ENCODE measurements at places on chromosomes 5 and 9.
A peak's percentile ranks its signal among the peaks of the same experiment; 100 is the strongest.

DNA sequence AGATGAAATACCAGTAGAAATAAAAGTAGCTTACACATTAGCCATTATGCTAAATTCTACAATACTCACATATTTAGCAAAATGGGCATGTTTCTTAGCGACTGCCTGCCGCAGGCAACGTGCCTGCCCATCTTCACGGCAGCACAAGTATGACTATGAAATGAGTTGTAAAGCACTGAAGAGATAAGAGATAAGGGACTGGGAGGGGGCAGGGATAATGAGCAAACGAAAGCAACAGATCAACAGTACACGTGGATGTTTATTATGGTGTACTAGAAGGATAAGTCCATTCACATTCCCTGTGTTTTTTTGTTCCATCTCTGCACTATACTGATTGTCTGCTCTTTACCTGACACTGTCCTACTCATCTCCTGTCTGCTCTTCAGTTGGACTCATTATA is 44.1 kb upstream of the KCNN2 start:
- H3K27ac ChIP-seq: no peak overlapping the region
- H3K4me3 ChIP-seq: no peak overlapping the region
- H3K36me3 ChIP-seq: no peaks in the 10 kb centered on the region
- peaks cover 49% of the 10 kb centered on the region for H3K27me3 ChIP-seq
- no peaks in the 10 kb centered on the region for H3K4me1 ChIP-seq
- no peak for DNase-seq

DNA sequence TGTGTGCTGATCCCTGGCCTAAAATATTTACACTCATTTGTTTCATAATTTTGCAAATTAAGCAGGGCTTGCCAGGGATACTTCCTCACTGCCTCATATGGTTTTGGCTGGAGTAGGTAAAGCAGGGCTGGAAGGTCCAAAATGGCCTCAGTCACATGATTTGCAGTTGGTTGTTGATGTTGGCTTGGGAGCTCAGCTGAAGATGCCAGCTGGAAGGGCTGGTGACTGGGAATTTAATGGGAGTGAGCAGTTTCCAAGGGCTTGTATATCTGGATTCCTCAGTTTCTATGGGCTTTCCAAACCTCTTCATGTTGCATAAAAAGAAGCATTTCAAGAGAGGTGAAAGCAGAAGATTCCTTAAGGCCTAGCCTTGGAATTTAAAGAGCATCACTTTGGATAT is 729.3 kb downstream of the CDH18 start:
- no peak for DNase-seq
- H3K4me3 ChIP-seq: no peak overlapping the region
- H3K4me1 ChIP-seq: peaks cover under 1% of the 10 kb centered on the region
- no peaks in the 10 kb centered on the region for H3K27me3 ChIP-seq
- no peak overlapping the region for H3K27ac ChIP-seq
- H3K36me3 ChIP-seq: no peaks in the 10 kb centered on the region

DNA sequence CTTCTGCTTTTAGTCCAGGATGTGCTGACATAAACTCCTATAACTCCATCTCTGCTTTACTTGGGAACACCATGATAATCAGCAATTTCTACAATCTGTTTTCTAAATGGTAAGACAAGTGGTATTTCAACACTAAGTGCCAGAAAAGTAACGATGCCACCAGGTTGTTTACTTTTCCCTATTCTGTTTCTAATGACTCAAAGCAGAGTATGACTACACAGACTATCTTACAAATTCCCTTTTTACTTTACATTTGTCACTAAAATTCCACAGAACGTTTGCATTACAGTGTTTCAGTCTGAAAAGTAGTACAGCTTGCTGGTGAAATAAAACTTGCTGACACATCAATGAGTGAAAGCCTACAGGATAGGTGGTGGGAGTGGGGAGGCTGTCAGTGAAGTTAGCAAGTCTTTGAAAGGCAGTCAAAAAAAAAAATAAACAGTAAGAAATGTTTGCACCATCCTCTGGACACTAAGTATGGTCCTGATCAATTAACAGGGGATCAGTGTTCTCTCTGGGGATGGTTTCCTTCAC is 186.5 kb downstream of the LURAP1L start:
- H3K36me3 ChIP-seq: no peaks in the 10 kb centered on the region
- peak overlapping the region; percentile 29 for H3K27ac ChIP-seq

DNA sequence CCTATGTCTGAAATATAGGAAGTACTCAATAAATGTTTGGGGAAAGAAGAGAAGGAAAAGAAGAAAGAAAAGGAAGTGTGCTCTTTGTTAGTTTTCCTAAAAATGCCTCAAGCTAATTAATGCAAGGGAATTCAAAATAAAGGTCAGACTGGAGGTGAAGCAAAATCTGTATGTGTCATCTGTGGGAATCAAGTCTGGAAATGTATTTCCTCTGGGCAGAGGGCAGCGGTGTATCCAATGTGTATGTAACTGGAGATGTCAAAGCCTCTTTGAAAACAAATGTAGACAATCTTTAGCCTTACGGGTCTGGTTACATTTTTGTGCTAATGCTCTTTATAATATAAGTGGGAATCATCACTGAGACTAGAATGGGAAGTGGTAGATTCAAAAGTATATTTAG is 471.4 kb downstream of the MAN2A1 start:
- H3K36me3 ChIP-seq: no peaks in the 10 kb centered on the region
- no peaks in the 10 kb centered on the region for H3K27me3 ChIP-seq
- peak; percentile 38 for DNase-seq
- H3K4me3 ChIP-seq: no peak overlapping the region
- H3K4me1 ChIP-seq: peaks cover 13% of the 10 kb centered on the region

DNA sequence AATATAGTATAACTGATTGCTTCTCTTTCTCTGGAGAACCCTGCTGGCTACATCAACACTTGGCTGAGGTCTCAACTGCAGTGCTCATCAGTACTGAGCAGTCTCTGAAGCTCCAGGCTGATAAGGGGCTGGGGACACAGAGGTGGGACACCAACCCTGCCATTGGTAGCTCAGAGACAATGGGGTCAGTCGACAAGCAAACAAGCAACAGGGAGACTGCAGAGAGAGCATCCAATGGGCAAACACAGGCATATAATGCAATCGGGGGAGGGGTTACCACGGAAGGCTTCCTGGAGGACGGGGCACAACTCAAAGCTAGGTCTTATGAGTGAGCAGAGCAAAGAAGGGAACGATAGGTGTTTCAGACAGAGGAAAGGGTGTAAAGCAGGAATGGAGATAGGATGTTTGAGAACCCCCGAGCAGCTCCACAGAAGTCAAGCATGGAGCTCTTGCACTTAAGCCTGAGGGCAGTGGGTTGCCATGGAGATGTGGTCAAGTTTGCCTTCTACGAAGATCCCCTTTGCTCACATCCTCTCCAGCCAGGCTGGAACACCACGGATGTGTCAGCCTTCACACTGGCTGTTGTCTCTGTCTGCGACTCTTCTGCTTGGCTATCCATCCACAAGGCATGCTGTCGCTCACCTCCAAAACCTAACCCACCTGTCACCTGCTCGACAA is 21.5 kb upstream of the AKNA start:
- H3K36me3 ChIP-seq: peaks cover 7% of the 10 kb centered on the region
- peak; percentile 24 for DNase-seq
- H3K27ac ChIP-seq: no peak overlapping the region
- no peaks in the 10 kb centered on the region for H3K27me3 ChIP-seq
- peaks cover 11% of the 10 kb centered on the region for H3K4me1 ChIP-seq
- no peak overlapping the region for H3K4me3 ChIP-seq

GRCh38 chr9:124770359-124771020 is 621 bp downstream of the NR6A1 start:
- H3K27me3 ChIP-seq: no peaks in the 10 kb centered on the region
- H3K4me3 ChIP-seq: peak overlapping the region; percentile 99
- H3K4me1 ChIP-seq: peaks cover 25% of the 10 kb centered on the region
- no peaks in the 10 kb centered on the region for H3K36me3 ChIP-seq
- peak overlapping the region; percentile 51 for H3K27ac ChIP-seq

- no peak overlapping the region for H3K4me3 ChIP-seq
- DNase-seq: no peak
- H3K27ac ChIP-seq: no peak overlapping the region
- peaks cover 8% of the 10 kb centered on the region for H3K4me1 ChIP-seq
Measured at GRCh38 chr9:130425741-130426466, 18.9 kb upstream of the ASS1 start.

DNA sequence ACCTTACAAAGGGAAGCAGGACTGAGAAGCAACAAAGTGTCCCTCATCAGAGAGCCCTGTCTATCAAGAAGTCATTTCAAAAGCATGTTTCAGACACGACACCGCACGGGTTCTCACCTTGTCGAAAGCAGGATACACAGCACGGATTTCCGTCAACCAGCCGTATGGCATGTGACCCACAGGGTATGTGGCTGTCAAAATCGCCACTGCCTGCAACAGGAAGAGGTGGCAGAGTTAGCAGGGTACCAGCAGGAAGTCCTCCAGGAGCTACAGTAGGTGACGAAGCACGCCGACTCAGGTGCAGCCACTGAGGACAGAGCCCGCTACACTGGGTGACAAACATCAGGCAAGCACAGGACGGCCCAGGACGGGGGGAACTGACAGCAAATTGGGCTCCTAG is 81.2 kb downstream of the OTULIN start:
- H3K4me1 ChIP-seq: peaks cover 19% of the 10 kb centered on the region
- no peaks in the 10 kb centered on the region for H3K27me3 ChIP-seq
- H3K36me3 ChIP-seq: peaks cover 44% of the 10 kb centered on the region
- no peak for DNase-seq
- H3K27ac ChIP-seq: no peak overlapping the region

GRCh38 chr5:137264041-137264440 is 235.1 kb downstream of the SPOCK1 start:
- no peaks in the 10 kb centered on the region for H3K4me1 ChIP-seq
- H3K36me3 ChIP-seq: peaks cover 1% of the 10 kb centered on the region
- H3K27ac ChIP-seq: no peak overlapping the region
- no peak for DNase-seq

- H3K4me3 ChIP-seq: no peak overlapping the region
- DNase-seq: no peak
- peaks cover 4% of the 10 kb centered on the region for H3K4me1 ChIP-seq
- no peak overlapping the region for H3K27ac ChIP-seq
- H3K36me3 ChIP-seq: no peaks in the 10 kb centered on the region
- no peaks in the 10 kb centered on the region for H3K27me3 ChIP-seq
Measured at GRCh38 chr9:126336736-126337325, 10.2 kb downstream of the MVB12B start.

- no peak overlapping the region for H3K4me3 ChIP-seq
- H3K27ac ChIP-seq: no peak overlapping the region
- no peaks in the 10 kb centered on the region for H3K36me3 ChIP-seq
- peaks cover 6% of the 10 kb centered on the region for H3K4me1 ChIP-seq
Measured at GRCh38 chr9:100413839-100414420, 13.0 kb upstream of the MSANTD3 start.

DNA sequence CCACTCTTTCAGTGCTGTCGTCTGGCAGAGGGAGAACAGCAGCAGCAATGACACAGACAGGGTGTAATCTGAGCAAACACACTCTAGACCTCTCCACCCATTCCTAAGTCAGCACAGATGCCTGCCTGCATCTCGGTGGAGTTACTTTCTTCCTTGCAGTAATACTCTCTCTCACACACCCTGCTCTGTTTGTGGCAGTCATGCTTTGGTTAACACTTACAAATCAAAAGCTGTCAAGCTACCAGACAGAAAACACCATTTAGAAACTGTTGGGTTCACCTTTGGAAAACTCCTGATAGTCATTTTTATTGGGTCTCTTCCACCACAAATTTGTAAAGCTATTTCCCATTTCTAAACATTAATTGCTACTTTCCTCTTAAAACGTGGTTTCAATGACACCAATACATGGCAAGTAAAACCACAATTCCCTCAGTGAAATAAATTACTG is 27.3 kb downstream of the LHFPL2 start:
- H3K27ac ChIP-seq: no peak overlapping the region
- H3K4me1 ChIP-seq: peaks cover 5% of the 10 kb centered on the region
- no peak overlapping the region for H3K4me3 ChIP-seq
- DNase-seq: no peak
- H3K27me3 ChIP-seq: no peaks in the 10 kb centered on the region
- peaks cover 63% of the 10 kb centered on the region for H3K36me3 ChIP-seq
